ENCODE measurements at places on chromosomes 5 and 9. TPM values are rescaled to one million over a fixed set of nuclear protein-coding genes. Genes with fewer than 3 reads are reported as not detected.

The HAPLN1 gene
- 5.5 TPM for total RNA-seq

The LCN10 gene
- total RNA-seq = not detected

The CDC14B gene
- total RNA-seq = 24.8 TPM

The CATSPER3 gene
- 0.74 TPM for total RNA-seq

The PCDHB15 gene
- 3.3 TPM for total RNA-seq

The LTC4S gene
- 4.0 TPM for total RNA-seq

The NEUROG1 gene
- 3.7 TPM for total RNA-seq

The SPATA31A3 gene
- not detected for total RNA-seq

The ZNF454 gene
- total RNA-seq = 0.12 TPM

The TRPM3 gene
- 1.6 TPM for total RNA-seq

The PROP1 gene
- total RNA-seq = not detected

The SPATA31C1 gene
- total RNA-seq = 0.07 TPM

The SHISAL2B gene
- 0.63 TPM for total RNA-seq

The CA9 gene
- total RNA-seq = not detected

The SAXO1 gene
- 0.48 TPM for total RNA-seq

The C1QTNF3 gene
- total RNA-seq = 3.2 TPM

The C9 gene
- total RNA-seq = not detected

The DOLK gene
- total RNA-seq = 21.6 TPM

The LHX6 gene
- total RNA-seq = 10.0 TPM

The PTPA gene
- 115 TPM for total RNA-seq

The CCDC192 gene
- total RNA-seq = 2.0 TPM

The LRRC26 gene
- total RNA-seq = 0.77 TPM

The TRIM7 gene
- 0.76 TPM for total RNA-seq

The SLC25A2 gene
- total RNA-seq = 0.92 TPM

The ECPAS gene
- total RNA-seq = 82.9 TPM

The ZFP2 gene
- total RNA-seq = 1.8 TPM

The AJM1 gene
- total RNA-seq = 3.2 TPM

The SH3GL2 gene
- total RNA-seq = 7.6 TPM

The ARL14EPL gene
- total RNA-seq = not detected

The NUTM2G gene
- total RNA-seq = not detected

The FAM221B gene
- total RNA-seq = 1.1 TPM

The LVRN gene
- total RNA-seq = 0.19 TPM

The TMEM171 gene
- total RNA-seq = 1.3 TPM

The MLANA gene
- 12.1 TPM for total RNA-seq

The SPINK4 gene
- total RNA-seq = not detected

The KCNIP1 gene
- total RNA-seq = 5.3 TPM

The AMBP gene
- total RNA-seq = 230 TPM

The NR5A1 gene
- total RNA-seq = 0.26 TPM

The FREM1 gene
- 8.6 TPM for total RNA-seq

All from type B pancreatic cell (in vitro differentiated cells).